CD4-positive, alpha-beta T cell (primary cell): ENCODE measurements at places on chromosomes 13 and 19.
A peak's percentile ranks its signal among the peaks of the same experiment; 100 is the strongest.

DNA sequence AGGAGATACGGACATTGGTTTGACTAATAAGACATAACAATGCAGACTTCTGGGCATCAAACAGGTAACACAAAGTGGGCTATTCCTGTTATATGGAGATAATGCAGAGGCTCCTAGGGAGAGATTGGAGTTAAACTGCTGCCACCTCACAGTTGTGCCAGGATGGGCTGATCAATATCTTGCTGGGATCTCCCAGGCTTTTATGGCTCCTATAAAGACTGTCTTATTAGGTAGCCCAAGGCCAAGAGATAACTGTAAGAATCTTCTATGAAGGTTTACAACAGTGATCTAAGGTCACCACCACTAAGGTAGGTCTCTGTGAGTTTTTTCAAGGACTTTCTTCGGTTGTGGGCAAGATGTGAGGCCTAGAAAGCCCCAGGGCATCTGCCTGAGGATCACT is 345.8 kb downstream of the KLF5 start:
- DNase-seq = no peak

GRCh38 chr19:9075064-9075949 is 11.6 kb upstream of the OR1M1 start:
- no peak for DNase-seq

DNA sequence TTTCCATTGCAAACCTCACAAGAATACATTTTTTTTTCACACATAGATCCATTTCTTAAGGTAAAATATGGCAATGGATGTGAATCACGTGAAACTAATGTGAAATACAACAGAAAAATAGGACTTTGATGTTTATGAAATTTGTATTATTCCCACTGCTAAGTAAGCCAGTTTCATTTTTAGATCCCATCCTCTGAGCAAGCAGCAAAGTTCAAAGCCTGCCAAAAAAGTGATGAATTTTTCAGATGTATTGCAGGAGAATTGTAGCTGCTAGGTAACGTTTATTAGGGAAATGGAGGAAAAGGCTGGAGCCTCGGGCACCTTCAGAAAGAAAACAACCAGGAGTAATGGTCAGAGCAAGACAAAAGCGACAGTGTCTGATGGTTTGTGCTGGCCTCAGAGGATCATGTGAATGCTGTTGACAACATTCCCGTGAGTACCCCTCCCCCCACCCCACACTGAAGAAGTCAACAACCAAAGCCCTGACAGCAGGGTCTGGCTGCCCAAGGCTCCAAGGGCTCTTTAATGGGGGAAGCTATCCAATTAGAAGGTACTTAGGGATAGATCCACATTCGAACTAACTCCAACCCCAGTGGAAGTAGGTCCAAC is 95.5 kb downstream of the OXGR1 start:
- no peak for DNase-seq

GRCh38 chr19:49866933-49867782 is at the start of gene PNKP:
TSS of gene PNKP (minus strand) at chr19:49867576. CDS start at chr19:49867204, 372 bp downstream.
- peak; percentile 72 for DNase-seq

- DNase-seq = no peak
Measured at GRCh38 chr19:1931445-1931844, 9.5 kb upstream of the CSNK1G2 start.

DNA sequence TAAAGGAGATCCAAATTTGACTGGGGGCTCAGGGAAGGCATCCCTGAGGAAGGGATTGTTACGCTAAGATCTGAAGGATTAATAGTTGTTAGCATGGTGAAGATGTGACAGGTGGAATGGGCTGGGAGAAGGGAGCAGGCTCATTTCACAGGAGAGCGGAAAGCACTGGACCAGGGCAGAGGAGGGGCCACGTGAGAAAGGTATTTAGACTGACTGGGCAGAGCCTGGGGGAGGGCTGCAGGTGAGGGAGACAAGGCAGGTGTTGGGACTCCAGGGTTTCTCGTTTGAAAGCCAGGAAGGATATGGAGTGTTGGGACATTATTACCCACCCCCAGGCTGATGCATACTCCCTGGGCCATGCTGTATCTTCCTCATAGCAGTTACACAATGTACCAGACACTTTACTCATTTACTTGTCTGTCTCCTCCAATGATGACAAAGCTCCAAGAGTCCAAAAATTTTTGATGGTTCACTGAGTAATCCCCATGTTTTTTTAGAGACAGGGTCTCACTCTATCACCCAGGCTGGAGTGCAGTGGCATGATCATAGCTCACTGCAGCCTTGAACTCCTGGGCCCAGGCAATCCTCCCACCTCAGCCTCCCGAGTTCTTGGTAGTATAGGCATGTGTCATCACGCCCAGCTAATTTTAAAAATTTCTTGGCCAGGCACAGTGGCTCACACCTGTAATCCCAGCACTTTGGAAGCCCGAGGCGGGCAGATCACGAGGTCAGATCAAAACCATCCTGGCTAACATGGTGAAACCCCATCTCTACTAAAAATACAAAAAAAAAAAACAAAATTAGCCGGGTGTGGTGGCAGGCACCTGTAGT is 2.3 kb downstream of the TRAPPC6A start:
- no peak for DNase-seq

GRCh38 chr13:51838240-51838846 is 6.6 kb downstream of the TMEM272 start:
- DNase-seq = no peak
